ENCODE measurements at places on chromosomes 12 and 14. TPM values are rescaled to one million over a fixed set of nuclear protein-coding genes. Genes with fewer than 3 reads are reported as not detected.

MFAP5 gene
- not detected for total RNA-seq

ZNF891 gene
- 1.2 TPM for total RNA-seq

KRT85 gene
- total RNA-seq = not detected

COA8 gene
- total RNA-seq = 48.9 TPM

TCL1B gene
- not detected for total RNA-seq

UNG gene
- 61.9 TPM for total RNA-seq

ZDHHC22 gene
- not detected for total RNA-seq

SIRT4 gene
- 2.0 TPM for total RNA-seq

WSB2 gene
- 102 TPM for total RNA-seq

PLA2G1B gene
- total RNA-seq = not detected

SIX6 gene
- total RNA-seq = not detected

TBX3 gene
- total RNA-seq = not detected
